Hippocampal formation (tissue), 2 donors: ENCODE measurements at places on chromosomes 1 and 21.

GRCh38 chr1:38958967-38959366 is 17.3 kb upstream of the RHBDL2 start:
- DNase-seq, result no peak

DNA sequence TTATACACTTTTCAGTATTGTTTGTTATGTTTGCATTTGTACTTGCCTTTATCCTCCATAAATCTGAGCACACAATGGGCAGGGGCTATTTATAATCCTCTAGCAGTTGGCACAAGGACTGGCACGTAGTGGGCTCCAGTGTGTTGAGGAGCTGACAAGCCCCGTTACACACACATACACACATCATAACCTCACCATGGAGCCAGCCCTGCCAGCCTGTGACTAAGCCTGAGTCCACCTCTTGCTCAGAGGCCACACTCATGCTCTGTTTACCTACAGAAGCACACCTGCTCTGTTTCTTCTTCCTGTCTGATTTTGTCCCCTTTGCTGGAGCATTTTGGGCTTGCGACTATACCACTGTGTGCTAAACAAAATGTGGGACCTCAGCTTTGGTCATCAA is 64.5 kb upstream of the SPATA6 start:
- DNase-seq, result no peak

- no peak for DNase-seq
Observed at GRCh38 chr1:156706657-156707416, 1.5 kb upstream of the CRABP2 start.

DNA sequence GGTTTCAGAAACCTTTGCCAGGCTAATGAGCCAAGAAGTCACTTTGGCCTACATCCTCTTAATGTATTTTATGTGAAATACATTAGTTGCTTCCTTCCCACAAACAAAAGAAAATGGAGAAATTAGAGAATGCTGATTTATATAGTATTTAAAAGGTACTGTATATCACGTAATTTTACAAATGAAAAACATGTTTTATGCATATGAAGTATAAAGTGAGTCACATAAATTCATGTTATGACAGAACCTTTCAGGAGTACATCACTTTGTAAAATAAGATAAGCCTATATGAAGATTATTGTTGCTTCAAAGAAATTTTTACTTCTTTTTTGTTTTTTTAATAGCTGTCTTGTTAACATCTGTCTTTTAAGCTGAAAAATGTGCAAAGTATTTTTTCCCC is 4.6 kb downstream of the DR1 start:
- DNase-seq, result no peak

GRCh38 chr1:27872059-27872801 is at the start of gene THEMIS2:
THEMIS2 (plus strand) TSS chr1:27872544; CDS start chr1:27872572, 28 bp downstream.
- DNase-seq, result peak; percentile 74
